LoVo (cell line): ENCODE measurements at places on chromosomes 5 and 9.

GRCh38 chr9:130990306-130990977 is 18.5 kb upstream of the LAMC3 start:
- no peak for DNase-seq

- DNase-seq: no peak
Observed at GRCh38 chr9:124079176-124079925, 67.8 kb downstream of the LHX2 start.

DNA sequence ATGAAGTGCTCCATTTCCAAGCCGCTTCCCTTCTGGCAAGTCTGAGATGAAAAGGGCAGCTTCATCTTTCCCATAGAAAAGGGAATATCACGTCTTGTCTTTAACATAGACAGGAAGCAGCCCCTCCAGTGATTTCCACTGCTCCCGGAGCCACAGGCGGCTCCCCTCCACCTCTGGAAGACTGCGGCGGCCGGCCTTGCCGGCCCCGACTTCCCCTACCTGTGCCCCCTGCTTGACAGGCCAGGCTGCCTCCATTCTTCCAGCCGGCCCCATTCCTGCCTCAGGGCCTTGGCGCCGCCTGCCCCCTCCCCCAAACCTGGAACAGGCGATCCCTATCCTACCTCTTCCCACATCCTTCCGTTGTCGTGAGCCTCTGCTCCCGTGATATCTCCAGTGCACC is 141.8 kb downstream of the ZNF354C start:
- no peak for DNase-seq

DNA sequence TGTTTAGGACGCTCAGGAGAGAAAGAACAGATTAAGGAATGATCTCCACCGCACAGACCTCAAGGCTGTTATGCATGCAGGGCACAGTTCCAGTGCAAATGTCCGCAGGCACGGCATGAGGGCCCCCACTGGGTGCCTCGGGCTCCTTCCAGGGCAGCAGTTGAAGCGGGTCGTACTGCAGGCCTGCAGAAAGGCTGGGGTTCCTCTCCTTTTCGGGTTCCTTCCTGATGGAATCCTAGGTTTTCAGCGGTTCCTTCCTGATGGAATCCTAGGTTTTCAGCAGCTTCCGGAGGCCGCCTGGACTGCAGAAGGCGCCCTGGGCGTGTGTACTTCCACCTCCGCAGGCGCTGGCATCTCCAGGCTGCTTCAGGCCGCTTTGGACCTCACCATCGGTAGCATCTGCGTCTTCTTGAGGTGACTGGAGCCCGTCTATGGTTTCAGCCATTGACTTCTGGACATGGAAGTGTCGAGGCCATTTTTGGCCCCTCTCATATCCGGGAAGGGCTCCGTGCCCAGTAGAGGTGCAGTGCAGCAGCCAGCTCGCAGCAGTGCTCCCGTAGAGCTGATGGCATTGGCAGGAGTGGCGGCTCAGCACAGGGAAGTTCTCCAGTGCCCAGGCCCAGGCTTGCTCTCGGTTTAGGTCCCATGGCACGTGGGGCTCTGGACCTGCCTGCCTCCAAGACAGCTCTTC is 5.6 kb upstream of the MGAT4B start:
- no peak for DNase-seq

- no peak for DNase-seq
Observed at GRCh38 chr9:101527066-101527465, 6.6 kb upstream of the RNF20 start.

- no peak for DNase-seq
Observed at GRCh38 chr9:119094086-119094485, 275.1 kb downstream of the BRINP1 start.

DNA sequence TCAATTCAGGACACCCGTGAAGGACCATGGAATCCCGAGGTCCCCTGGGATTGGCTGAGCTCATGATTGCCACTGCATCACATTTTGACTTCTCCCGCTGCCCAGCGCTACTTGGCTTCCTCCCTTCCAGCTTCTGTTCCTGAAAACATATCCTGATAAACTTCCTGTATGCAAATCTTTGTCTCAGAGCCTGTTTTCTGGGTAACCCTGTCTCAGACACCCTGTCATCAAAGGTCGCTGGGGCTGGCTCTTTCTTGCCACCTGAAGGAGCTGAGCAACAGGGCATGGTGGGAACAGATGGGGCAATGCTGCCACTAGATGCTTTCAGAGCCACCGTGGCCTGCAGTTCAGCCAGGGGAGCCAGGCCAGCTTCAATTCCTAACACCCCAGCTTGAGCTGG is 154.3 kb upstream of the TBC1D2 start:
- DNase-seq: no peak

DNA sequence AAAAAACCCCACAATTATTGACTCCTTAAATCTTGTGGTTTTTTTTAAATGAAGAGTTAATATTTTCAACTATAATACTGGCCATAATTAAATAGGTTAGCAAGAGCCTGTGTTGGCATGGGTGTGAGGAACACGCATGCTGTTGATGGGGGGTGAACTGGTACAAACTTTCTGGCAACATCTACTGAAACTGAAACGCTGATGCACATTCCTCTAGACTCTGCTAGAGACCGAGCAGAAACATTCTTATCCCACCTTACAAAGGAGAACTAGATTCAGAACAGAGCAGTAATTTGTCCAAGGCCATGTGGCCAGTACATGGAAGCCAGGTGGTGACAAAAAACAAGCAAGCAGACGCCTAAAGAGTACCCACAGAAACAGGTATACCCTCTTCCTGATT is 2.4 kb downstream of the BICD2 start:
- DNase-seq: no peak

GRCh38 chr9:137447722-137448601 is 6.8 kb upstream of the ENTPD8 start:
- DNase-seq: no peak

GRCh38 chr5:170711300-170711699 is 72.2 kb upstream of the GABRP start:
- DNase-seq: no peak

DNA sequence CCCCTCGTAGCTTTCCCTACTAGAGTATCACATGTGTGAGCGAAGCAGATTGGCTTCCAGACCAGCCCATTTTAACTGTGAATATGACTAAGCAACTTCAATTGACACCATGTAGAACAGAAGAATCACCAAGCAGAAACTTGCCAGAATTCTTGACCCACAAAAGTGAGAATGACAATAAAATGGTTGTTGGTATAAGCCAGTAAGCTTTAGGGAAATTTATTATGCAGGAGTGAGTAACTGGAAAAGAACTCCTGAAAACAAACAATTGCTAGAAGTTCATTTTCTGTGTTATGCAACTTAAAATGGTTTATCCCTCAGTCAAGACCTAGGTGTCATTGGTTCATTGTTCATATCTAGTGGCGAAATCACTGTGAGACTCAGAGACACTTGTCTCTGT is 303.1 kb downstream of the DMRT2 start:
- no peak for DNase-seq

GRCh38 chr5:37198061-37198460 is 51.1 kb downstream of the CPLANE1 start:
- DNase-seq: no peak

DNA sequence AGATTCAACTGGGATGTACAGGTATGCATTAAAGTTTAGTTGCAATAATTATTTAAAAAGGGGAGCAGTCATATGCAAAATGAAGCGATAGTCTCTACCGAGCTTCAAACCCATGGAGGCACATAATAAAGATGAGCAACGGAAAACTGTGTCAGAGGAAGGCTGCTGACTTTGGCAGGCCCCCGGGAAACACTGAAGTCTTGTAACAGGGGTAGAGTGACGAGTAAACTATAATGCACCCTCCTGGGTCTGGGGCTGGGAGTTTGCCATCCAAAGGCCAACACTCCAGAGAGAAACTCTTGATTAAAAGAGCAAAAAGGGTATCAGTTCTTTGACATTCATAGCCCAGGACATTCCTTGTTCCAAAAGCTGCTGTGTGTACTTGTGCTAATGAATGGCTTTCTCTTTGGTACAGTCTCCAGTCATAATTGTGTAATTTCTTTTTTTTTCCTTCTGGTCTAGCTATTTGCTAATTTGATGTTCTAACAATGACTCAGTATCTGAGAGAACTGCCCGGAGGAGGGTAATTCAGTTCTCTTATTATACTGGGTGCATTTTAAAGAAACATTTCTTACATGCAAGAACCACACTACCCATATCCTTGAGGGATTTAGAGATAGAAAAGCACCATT is 59.2 kb downstream of the TNC start:
- no peak for DNase-seq

DNA sequence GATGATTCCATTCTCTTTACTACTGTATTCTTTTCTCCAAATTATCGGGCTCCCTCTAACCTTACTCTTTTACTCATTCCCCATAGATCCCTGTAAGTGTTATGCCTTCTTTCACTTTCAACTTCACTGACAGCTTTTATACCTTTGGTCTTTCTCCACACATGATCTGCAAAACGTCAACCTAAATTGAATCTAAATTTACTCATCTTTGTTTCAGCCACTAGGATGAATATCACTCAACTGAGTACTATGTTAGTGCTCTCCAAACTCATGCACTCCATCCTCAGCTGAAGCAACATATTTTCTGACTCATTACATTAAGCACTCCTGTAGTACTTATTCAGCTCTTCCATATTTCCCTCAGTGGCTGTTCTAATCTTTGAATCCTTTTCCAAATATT is 133.4 kb downstream of the ADAMTS19 start:
- DNase-seq: no peak

DNA sequence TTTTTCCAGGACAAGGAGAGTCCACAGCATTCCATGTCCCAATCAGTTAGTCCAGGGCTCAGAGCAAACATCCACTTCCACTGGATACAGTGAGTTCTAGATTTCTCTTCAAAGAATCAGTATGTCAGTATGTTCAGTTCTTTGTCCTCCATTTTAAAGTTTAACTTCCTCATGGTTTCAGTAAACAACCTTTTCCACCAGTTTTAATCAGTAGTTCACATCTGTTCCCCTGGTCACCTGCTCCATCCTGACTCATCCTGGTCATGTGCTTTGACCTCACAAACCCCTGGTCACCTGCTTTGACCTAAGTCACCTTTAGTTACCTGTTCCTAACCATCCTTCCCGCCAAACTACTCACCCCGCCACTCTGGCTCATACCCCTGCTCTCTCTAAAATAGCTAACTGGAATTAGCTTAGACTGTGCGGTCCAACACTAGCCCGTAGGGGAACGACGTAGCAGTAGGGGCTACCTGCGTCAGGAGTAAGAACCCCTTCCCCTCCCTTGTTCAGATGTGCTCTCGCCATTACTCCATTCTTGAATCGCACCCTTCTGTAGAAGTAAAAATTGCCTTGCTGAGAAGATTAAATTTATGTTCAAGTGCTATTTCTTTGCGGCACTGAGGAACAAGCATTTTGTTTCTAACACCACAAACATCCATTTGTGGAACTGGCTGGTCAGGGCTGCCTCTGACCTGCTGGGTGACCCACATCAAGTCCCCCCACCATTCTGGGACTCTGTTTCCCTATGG is 5.5 kb downstream of the ENG start:
- DNase-seq: no peak

DNA sequence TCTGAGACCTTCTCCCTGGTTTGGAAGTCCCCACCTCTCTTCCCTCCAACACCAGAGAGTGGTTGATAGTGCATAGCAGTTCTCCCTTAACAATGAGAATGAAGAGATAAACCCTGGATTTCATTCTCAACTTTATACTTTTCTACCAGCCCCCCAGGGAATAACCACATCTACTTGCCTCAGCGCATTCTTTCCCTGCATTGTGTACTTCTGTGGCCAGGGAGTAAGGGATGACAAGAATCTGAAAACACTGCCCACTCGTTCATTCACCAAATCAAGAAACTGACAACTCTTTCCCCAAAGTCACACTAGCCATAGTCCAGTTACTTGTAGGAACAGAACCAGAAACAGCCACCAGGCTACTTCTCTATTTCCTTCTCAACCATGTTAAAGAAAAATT is 46.0 kb upstream of the SPIN1 start:
- no peak for DNase-seq

- DNase-seq: no peak
Observed at GRCh38 chr5:82905986-82906385, 171.2 kb downstream of the TMEM167A start.

- no peak for DNase-seq
Observed at GRCh38 chr9:72361217-72361616, 3.8 kb downstream of the ZFAND5 start.

DNA sequence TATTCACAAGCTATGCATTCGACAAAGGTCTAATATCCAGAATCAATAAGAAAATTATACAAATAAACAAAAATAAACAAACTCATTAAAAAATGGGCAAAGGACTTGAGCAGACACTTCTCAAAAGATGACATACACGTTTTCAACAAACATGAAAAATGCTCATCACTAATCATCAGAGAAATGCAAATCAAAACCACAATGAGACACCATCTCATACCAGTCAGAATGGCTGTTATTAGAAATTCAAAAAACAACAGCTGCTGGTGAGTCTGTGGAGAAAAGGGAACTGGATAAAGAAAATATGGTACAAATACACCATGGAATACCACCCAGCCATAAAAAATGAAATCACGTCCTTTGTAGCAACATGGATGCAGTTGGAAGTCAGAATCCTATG is 45.1 kb upstream of the PUM3 start:
- DNase-seq: no peak

- no peak for DNase-seq
Observed at GRCh38 chr5:88819301-88819999, 63.5 kb downstream of the MEF2C start.

DNA sequence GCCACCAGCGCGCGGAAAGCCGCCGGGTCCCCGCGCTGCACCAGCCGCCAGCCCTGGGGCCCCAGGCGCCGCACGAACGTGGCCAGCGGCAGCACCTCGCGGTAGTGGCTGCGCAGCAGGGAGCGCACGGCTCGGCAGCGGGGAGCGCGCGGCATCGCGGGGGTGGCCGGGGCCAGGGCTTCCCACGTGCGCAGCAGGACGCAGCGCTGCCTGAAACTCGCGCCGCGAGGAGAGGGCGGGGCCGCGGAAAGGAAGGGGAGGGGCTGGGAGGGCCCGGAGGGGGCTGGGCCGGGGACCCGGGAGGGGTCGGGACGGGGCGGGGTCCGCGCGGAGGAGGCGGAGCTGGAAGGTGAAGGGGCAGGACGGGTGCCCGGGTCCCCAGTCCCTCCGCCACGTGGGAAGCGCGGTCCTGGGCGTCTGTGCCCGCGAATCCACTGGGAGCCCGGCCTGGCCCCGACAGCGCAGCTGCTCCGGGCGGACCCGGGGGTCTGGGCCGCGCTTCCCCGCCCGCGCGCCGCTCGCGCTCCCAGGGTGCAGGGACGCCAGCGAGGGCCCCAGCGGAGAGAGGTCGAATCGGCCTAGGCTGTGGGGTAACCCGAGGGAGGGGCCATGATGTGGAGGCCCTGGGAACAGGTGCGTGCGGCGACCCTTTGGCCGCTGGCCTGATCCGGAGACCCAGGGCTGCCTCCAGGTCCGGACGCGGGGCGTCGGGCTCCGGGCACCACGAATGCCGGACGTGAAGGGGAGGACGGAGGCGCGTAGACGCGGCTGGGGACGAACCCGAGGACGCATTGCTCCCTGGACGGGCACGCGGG is at the start of gene TERT:
TERT (minus strand) TSS at position 234 of the 815 bp plus-strand sequence; CDS start at position 155, 79 bp downstream.
- no peak for DNase-seq
